ENCODE measurements at places on chromosomes 16 and 17. TPM values are rescaled to one million over a fixed set of nuclear protein-coding genes. Genes with fewer than 3 reads are reported as not detected.

Gene ATAD5
- 0.62 TPM for polyA plus RNA-seq

Gene TM4SF5
- not detected for polyA plus RNA-seq

Gene MFSD11
- 19.6 TPM for polyA plus RNA-seq

Gene ZPBP2
- polyA plus RNA-seq: not detected

Gene KRTAP4-4
- polyA plus RNA-seq: not detected

- no peak for DNase-seq
Observed at GRCh38 chr17:10772425-10773380, 31.2 kb downstream of the TMEM238L start.

DNA sequence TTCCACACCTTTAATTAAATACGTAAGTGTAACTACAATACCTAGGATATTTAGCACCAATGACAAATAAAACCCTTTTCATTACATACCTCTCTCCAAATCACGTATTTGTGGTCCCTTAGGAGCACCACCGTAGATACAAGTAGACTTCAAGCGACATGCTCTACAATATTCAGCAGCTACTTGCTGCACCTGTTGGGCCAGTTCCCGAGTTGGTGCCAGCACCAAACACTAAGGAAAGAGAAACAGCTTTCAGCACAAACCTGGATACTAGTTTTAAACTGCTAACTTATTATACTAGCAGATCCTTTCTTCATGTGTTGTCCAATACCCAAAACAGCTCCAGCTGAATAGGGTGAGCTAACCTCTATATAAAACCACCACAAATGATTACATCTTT, 2.7 kb downstream of the DDX5 start:
- DNase-seq: no peak

GRCh38 chr16:733382-734207, 6.7 kb downstream of the HAGHL start:
- peak; percentile 36 for DNase-seq

DNA sequence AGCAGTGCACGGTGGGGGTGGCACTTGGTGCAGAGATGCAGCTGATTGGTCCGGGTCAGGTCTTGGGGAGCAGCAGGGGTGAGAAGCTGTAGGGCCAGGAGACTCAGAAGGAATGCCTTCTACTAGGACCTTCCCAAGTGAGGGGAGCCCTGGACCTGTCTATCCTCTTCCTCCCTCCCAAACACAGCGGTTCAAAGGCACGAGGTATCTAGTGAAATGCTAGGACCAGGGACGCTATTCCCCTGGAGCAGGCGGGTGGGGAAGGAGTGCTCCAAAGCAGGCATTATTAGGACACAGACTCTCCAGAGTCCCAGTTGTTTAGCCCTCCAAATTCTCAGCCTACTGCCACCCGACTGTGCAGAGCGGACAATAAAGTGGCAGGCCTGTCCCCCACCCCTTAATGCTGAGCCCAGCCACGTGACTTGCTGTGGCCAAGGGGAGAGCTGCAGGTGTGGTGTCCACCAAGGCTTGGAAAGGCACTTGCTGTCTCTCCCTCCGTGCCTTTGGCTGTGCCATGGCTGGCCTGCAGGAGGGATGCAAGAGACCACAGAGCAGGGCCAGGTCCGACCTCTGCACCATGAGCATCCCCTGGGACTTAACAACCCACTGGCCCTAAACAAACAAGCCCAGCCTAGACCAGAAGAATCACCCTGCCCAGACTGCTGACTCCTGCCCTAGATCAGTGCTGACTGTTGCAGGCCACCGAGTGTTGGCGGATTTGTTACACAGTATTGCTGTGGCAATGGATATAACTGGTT, 97.2 kb downstream of the TBC1D16 start:
- DNase-seq: no peak

DNA sequence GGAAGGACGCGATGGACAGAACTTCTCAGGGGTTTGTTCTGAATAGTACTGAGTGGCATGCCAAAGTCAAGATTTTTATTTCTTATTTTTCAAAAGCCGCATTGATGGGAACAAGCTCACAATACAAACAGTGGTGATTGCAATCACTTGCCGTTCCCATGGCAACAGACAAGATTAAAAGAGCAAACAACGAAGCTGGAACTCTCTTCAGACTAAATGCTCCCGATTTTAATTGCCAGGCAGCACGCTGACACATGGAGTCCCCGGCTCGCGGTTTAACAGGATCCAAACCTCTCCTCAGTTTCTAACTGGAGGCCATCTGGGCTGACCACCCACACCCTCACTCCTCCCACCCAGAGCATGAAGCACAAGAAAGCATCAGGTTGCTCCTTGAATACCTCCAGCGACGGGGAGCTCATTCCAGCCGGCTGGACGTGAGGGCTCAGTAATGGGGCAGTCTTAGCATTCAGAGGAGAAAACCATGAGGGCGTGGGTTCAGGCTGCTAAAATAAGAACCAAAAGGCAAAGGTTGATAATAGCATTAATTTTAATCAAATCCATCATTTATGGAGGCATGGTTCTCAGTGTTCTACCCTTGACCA, 41.5 kb downstream of the AIPL1 start:
- no peak for DNase-seq

DNA sequence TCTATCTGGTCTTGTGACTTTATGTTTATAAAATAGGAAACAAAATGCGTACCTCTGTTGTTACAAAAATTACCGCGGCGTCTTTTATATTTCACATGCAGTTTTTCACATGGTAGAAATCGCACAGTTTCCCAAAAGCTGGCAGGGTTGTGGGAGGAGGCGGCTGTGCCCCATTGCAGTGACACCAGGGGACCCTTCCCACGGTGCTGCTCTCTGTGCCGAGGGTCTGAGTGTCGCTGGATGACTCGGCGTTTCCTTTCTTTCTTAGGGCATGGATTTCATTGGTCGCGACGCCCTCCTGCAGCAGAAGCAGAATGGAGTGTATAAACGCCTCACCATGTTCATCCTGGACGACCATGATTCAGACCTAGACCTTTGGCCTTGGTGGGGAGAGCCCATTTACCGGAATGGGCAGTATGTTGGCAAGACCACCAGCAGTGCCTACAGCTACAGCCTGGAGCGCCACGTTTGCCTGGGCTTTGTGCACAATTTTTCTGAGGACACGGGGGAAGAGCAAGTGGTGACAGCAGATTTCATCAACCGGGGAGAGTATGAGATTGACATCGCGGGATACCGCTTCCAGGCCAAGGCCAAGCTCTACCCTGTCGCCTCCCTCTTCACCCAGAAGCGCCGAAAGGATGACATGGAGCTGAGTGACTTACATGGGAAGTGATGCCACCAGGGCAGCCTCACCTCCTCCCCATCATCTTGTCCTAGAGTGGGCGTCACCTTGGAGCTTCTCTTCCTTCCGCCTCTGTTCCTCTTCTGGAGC, 17.2 kb upstream of the CLEC18C start:
- no peak for DNase-seq

DNA sequence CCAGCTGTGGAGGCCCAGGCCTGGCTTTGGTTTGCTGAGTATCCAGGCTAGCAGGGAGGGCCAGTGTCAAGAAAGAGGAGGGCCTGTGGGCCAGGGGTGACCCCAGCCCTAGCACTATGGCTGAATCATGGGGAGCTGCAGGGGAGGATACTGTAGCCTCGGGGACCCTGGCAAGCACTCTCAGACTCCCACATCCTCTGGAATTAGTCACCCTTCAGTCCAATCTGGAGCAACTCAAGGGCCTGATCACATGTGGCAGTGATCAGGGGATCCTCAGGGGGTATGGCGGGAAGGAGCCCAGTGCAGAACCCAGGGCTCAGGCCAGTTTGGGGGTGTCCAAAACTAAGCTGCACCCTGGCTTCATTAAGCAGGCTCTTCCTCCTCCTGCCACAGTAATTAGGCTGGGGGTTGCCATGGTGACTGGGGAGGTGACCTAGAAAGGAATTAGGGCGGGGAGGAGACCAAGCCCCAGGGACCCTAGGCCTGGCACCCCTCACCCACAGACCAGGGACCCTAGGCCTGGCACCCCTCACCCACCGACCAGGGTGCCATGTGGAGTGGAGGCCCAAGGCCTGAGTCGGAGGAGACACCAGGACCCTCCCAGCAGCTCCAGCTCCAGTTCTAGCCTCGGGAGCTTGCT, 5.8 kb downstream of the NLGN2 start:
- no peak for DNase-seq

GRCh38 chr17:81916234-81917001, 1.6 kb downstream of the SIRT7 start:
- no peak for DNase-seq

- DNase-seq: no peak
Observed at GRCh38 chr16:88943131-88943664, 33.8 kb downstream of the CBFA2T3 start.
